ENCODE measurements at places on chromosomes 13 and 19.

DNA sequence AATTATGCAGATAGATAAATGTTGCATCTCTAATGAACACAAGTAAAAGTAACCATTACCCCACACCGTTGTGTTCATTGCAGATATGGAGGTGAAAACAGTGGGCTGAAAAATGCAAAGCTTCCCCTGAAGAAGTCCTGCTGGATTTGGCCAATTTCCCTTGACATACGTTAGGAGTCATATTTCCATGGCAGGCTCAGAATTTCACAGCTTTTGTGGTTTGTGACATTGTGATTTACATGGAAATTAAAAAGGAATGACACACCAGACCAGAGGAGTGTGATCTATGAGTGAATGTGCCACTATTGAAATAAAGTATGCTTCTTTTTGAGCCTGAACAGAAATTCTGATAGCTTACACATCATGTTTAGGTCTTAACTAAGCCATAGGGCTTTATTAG is 221.1 kb upstream of the TMTC4 start:
- DNase-seq = no peak

- DNase-seq = peak; percentile 59
Measured at GRCh38 chr19:50817941-50818858, 5.4 kb downstream of the KLK1 start.

GRCh38 chr13:98105929-98106336 is 37.0 kb upstream of the FARP1 start:
- DNase-seq = no peak

DNA sequence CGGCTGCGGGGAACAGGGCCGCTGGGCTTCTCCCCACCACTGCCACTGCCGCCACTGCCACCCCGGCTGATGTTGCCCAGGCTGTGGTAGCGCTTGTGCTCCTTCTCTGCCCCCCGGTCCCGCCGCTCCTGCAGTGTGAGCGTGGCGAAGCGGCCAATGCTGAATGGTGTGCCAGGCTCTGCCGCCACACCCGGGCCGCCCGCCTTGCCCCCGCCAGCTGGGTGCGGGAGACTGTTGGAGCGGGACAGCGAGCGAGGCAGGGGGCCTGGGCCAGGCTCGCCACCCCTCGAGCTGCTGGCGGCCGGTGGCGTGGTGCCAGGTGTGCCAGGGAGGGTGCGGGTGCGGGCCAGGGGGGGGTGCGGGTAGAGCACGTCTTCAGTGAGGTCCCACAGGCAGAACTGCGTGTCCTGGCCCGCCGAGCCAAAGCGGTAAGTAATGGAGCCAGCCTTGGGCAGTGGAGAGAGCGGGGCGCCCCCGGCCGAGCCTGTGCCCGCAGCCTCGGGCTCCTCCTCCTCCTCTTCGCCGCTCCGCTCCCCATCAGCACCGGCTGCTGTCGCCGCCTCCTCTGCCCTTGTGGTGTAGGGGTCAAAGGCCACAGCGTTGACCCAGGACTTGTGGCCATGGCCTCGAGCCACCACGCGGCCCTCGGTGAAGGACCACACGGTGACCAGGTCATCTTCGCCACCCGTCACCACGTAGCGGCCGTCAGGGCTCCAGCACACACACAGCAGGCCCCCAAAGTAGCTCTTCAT is 3.7 kb upstream of the DMPK start:
- DNase-seq = no peak

DNA sequence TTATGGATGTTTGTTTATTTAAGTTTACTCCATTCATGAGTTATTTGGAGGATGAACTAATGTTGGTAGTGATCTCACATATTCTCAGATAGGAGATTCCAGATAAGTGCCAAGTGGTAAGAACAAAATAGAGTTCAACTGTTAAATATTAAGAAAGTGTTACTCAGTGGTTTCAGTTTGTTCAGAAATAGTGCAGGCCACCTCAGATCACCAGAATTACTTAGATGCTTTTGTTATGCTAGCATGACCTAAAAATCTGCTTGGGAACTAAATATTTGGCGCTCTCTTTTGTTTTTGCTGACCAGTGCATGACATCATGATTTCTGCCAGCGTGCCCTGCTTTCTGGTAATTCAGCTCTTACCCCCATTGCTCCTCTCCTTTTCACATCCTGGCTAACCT is 15.6 kb downstream of the CLDN10 start:
- no peak for DNase-seq

DNA sequence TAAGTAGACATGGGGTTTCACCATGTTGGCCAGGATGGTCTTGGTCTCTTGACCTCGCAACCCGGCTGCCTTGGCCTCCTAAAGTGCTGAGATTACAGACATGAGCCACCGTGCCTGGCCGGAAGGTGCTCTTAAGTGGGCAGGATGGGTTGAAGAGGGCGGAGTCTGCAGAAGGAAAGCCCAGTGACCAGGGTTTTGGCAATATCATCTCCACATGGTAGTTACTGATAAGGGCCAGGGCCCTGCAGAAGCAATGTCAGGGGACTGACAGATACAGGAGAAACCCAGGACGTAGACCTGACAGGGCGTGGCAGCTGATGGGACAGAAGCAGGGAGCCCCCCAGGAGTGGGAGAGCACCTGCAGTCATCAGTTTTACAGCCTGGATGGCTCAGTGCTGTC is 45.7 kb upstream of the RNF113B start:
- no peak for DNase-seq

GRCh38 chr19:11722414-11722813 is 16.3 kb downstream of the ZNF823 start:
- no peak for DNase-seq

- no peak for DNase-seq
Measured at GRCh38 chr19:39946532-39946931, 12.1 kb upstream of the FCGBP start.

DNA sequence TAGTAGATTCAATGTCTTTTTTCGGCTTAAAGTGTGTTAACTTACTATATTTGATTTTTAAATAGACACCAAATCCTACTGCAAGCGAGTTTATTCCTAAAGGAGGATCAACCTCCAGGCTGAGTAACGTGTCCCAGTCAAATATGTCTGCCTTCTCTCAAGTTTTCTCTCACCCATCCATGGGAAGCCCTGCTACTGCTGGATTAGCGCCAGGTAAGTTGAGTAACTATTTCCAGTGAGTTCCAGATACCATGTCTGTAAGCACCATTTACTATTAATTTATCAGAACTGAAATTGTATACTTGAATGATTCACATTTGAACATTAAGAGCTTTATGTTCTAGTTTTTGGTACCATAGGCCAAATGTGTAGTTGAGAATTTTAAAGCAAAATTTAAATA is 81.8 kb downstream of the PAN3 start:
- DNase-seq = no peak

DNA sequence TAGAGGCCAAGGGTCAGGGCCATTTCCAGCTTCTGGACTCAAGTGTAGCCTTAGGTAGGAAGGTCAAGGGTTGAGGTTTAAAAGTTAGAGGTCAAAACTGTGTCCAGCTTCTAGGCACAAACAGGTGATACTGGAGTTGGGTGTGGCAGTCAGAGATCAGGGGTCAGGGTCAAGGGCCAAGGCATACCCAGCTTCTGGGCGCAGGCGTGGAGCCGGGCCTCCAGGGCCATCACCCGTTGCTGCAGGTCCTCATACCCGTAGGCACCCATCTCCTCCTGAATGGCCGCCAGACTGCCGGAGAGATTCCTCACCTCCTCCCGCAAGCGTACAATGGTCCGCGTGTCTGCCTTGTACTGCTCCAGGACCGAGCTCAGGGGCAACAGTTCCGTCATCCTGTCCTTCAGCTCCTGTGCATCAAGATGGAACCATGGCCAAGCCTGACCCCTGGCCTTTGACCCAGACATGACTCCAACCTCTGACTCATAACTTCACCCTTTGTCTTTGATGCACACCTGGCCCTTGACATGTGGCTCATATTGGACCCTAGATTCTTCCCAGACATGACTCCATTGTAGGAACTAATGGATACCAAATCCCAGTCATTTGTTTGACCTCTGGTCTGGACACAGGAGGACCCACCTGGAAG is 22.1 kb downstream of the PIN1 start:
- no peak for DNase-seq

DNA sequence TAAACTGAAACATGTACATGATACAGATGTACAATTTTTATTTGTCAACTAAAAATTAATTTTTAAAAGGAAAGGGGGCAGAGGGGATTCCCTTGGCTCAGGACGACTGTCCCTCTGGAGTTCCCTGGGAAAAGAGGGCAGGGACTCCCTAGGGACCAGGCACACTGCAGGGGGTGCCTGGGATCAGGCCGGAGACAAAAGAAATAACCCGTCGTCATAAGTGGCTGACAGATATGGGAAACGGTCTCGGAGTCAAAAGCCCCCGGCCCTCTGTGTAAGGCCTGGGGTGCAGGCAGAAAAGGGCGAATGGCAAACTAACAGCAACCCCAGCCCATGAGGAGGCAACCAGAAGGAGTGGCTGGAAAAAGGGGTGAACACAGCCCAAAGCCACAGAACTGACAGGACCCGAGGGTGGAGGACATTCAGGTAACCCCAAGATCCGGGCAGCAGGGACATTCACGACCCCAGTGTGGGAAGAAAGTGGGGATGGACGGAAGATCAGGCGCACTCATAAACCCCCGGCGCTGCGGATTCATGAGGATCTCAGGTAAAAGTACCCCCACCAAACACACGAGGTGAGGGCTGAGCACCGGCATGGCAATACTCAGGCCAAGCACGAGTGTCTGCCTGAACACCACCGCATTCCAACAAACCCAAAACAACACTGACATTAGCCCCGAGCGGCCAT is 6.7 kb downstream of the MLLT1 start:
- DNase-seq = no peak

DNA sequence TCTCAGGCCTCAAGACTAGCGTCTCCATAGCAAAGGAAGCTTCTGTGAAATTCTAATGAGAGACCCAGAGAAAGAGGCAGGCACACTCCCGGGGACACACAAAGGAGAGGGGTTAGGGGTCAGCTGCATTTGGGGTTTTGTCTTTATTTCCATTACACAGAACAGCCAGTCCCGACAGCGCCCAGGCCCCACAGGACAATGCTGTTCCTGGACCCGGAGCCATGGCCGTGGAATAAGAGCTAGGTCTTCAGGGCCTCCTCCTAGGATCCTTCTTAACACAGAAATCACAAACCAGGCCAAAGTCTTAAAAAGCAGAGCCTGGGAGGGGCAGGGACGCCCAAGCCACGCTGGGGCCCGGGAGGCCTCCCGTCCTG is 22.8 kb downstream of the KCTD15 start:
- no peak for DNase-seq

DNA sequence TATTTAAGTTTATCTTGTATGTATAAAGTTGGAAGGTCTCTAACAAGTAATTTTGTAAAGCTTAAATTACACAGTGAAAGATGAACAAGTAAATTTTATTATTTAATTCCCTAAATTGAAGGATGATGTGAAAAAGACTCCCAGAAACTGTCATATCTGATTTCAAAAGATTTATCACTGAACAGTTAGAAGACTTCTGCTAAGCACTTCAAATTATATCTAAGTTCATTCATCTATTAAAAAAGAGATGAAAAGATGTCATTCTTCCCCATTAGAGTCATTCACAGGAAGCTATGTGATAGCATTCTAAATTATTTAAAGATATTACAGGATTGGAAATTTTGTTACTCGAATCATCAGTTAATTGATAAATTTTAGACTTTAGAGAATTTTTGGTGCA is 359.4 kb downstream of the ITGBL1 start:
- DNase-seq = no peak

Measured in stimulated activated CD4-positive, alpha-beta T cell treated with anti-CD3 and anti-CD28 coated beads, Interleukin-4, amount 100 ng/mL, for 48 hours (primary cell).